ENCODE measurements at places on chromosomes 12 and 14.
A peak's percentile ranks its signal among the peaks of the same experiment; 100 is the strongest.

DNA sequence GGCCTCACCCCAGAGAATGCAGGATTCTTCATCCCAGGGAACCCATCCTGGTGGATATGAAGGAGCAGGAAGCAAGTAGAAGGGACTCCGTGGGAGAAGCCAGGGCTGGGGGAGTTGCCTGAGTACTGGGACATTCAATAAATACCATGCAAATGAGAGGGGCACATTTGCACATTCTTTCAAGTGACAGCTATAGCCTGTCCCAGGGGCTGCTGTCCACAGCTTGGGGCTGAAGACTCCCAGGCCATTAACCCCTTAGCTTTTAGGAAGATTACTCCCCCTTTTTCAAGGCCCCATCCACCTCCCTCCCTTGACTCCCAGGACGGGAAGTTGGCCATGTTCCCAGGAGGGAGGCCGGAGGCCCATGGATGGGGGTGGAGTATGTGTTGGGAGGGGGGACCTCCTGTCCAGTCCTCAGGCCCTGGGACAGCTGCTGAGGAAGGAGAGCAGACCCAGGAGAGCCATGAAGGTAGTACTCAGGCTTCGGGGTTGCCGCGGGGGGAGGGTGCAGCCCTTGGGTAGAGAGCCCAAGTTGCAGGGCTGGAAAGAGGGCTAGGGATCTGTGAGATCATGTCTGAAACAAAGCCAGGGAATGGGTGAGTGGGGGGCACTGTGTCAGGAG, 974 bp upstream of the TNS2 start:
- peak; percentile 74 for DNase-seq

- peak; percentile 80 for DNase-seq
Observed at GRCh38 chr14:23352506-23353432, at the start of gene SLC22A17. Gene SLC22A17 (minus strand): TSS chr14:23352887.

DNA sequence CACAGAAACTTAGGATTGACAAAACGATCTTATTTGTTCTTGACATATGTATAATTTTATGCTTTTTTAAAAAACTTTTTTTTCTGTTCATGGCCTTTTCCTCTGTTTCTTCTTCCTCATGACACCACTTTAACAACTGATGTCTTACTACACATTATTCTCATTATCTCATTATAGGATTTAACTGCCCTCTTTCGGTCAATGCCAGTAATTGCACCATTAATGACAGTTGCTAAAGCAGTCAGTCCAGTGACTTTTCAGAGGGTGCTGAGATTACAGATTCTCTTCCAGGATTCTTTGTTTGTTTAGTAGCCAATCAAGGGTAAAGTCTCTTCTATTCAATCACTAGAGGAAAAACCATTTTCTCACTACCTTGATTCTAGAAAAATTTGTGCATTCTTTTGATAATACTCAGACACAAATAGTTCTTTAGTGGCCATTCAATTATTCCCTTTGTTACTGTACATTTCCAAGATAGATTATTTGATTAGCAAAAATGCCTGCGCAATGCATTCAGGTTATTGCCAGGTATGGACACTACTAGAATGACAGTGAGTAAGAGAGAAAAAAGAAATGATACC, 50.1 kb downstream of the KLRG1 start:
- peak; percentile 26 for DNase-seq

DNA sequence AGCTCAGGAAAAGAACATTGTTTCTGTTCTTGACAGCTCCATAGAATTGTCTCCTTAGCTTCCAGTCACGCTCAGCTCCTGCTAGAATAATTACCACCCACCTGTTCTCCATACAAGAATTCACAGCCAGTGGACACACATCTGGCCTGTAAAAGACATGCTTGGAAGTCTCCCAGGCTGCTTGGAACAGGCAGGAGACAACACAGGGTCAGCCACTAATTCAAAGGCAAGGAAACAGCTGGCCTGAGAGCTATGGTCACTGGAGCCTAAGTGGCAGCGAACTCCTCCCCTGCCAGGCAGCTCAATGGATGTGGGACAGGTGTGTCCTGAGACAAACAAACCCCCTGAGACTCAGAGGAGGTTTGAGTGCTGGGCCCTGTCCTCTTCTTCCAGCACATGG, 22.9 kb upstream of the LTBP2 start:
- no peak for DNase-seq

GRCh38 chr12:71746974-71747611, 7.6 kb upstream of the RAB21 start:
- DNase-seq: peak; percentile 61

GRCh38 chr12:124651516-124652273, 84.3 kb upstream of the NCOR2 start:
- DNase-seq: peak; percentile 20

GRCh38 chr14:91377700-91378652, 39.6 kb downstream of the CCDC88C start:
- DNase-seq: no peak

DNA sequence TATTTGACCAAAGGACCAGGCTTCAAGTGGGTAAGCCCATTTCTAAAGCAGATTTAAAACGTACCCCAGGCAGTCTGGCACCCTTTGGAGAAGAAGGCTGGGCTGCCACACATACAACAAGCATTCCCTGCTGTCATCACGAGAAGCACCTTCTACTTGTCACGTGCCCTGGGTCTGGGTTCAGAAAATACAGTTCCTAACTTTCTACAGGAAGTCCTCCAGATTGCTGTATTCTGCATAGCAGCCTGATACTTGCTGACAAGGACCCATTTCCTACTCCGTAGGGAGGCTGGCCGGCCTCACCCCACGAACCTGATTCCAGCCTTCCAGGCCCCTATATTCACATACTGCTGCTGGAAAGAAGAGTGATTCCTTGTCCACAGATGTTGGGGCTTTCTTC, 7.4 kb downstream of the CLMN start:
- DNase-seq: no peak

- peak; percentile 61 for DNase-seq
Observed at GRCh38 chr14:69151458-69152180, 1.3 kb downstream of the DCAF5 start.

DNA sequence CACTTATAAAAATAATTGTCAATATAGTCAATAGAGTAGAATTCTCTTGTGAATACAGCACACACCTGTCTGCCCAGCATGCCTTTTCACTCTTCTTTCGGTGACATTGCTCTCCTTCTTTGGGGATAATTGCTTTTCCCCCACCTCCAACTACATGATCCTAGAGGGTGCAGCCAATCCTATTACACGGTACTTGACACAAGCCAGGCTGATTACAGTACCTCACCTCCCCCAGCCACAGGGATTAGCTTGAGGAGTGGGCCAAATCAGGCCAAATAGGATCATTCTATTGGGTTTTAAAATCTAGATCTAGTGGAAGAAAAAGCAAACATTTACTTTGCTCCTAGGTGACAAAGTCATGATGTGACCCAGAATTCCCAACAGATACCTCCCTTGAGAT, 16.8 kb upstream of the NFYB start:
- DNase-seq: no peak

DNA sequence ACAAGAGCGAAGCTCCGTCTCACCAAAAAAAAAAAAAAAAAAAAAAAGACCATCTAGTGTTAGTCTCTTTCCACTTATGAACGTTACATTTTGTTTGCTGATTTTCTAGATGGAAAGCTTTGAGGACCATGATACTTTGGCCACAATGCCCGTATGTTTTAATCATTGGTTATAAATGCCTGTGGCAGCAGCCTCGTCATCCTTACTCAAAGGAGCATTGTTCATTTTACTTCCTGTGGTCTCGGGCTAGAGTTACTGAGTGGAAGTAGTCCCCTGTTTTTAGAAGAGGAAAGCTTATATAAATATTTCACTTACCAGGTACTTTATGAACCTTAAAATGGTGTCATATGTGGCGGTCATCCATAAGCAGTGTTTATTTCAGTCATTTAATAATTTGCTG, 359.9 kb downstream of the AEBP2 start:
- no peak for DNase-seq

- DNase-seq: peak; percentile 69
Observed at GRCh38 chr12:113361574-113362370, 3.4 kb downstream of the PLBD2 start.

DNA sequence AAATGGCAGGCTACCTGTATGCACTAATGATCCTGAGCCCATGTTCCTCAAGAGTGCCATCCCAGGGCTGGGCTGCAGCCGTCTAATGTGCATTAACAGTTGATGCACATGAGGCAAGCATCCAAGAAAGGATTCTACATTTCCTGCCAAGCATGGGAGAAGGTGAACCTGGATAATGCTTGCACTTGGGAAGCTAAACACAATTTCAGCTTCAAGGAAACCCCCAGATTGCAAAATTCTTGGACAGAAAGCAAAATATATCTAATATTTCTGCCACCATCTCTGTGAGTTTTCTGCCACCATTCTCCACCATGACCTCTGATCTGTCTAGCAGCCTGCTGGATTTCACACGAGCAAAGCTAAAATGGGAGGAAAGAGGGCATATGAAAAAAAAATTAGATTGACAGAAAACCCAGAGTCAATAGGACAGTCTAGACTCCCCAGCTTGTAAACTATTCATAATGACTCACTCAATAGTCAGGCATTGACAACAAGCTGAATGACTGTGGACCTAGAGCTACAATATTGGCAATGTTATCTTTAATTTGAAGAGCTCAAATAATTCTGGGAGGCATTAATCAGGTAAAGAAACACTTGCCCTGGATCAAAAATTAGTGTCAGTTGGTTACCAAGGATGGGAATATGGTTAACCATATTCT, 91.9 kb upstream of the BCL2L14 start:
- no peak for DNase-seq

- no peak for DNase-seq
Observed at GRCh38 chr12:52680363-52680762, at the start of gene KRT1. Gene KRT1 (minus strand): TSS chr12:52680407. CDS start chr12:52680348, 59 bp downstream.

- DNase-seq: peak; percentile 61
Observed at GRCh38 chr12:128817111-128818015, 6.4 kb downstream of the SLC15A4 start.

- DNase-seq: no peak
Observed at GRCh38 chr14:92531106-92531873, 17.7 kb downstream of the RIN3 start.

DNA sequence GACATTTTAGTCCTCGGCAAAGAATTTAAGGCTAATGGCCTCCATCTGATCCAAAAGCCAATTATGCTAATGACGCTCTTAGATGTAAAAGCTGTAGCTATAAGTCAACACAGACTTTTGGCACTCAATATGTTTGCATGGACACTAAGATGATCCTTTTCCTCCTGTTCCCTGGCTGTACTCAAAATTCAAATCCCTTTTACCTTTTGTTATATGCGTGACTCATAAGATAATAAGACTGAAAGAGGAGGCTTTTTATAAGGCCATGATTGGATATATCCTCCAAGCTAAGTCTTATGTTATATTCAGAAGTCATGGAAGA, 89.8 kb downstream of the PDZRN4 start:
- DNase-seq: no peak

- peak; percentile 98 for DNase-seq
Observed at GRCh38 chr12:47881826-47882427, 22.9 kb downstream of the VDR start.

- DNase-seq: no peak
Observed at GRCh38 chr12:32483499-32483898, 84.1 kb downstream of the FGD4 start.

DNA sequence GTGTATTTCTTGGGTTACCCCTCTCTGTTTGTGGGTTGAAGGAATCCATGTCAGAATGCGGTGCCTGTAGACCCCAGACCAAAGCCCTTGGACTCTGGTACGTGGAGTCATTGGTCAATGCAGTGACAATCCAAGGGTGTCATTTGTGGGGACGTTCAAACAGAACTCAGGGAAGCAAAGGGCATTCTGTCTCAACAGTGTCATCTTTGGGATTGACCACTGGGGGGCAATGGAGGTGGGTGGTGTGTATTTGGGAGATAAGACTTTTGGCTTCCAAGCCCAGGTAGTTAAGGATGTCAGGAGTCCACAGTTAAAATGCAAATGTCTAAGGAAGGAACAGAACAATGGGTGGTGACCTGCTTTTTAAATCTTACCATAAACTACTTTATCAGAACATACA, 54.6 kb upstream of the CCDC175 start:
- no peak for DNase-seq

DNA sequence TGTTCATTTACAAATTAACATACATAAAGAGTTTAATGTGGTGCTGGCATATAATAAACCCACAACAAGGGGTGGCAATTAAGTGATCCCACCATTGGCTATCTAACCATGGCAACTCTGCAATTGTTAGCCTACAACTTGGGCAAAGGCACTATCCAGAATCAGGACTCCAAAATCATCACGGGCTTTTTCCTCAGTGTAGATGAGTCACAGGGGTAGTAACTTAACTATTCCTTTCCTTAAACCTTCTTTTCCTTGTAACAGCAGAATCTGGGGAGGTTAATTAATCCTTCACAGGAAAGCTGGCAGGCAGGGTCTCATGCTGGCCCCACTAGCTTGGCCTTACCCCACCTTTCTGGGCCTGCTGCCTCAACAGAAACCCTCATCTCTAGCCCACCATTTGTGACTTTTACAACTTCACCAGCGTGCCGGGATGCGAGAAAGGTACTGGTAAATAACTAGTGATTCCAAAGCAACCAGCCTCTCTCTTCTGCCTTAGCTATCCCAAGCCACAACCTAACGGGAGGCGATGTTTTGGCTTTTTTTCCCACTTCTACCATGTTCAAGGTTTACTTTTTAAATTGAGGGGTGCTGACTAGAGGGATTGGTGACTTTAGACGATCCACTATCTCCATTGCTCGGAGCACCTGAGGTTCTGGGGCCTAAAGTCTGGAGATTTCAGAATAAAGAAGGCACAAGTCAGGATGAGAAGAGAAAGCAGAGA, 744 bp downstream of the ATP5MC2 start:
- DNase-seq: no peak

DNA sequence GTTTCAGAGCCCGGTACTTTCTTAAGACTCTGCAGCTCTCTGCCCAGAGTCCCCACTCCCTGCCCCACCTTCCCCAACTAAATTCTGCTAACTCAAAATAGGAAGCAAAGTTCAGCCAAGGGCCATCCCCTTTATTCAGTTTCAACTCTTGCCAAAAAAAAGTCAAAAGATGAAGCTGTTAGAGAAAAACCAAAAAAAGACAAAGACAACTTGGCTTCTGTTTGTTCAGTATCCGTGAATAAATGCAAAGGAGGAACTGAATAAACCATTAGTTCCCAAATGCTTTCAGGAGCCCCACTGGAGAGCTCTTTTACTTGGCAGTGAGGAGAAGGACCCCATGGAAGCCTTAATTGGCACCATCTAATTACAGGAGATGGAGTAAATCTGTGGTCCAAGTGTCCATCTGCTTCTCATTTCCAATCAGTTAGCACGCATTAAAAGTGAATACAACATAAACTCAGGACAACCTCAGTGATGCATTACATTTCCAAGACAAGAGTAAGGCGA, 155.4 kb upstream of the GZMB start:
- DNase-seq: no peak

- no peak for DNase-seq
Observed at GRCh38 chr12:130582286-130582685, 133.8 kb downstream of the RIMBP2 start.

- DNase-seq: no peak
Observed at GRCh38 chr14:21108791-21109190, 7.9 kb downstream of the TMEM253 start.

DNA sequence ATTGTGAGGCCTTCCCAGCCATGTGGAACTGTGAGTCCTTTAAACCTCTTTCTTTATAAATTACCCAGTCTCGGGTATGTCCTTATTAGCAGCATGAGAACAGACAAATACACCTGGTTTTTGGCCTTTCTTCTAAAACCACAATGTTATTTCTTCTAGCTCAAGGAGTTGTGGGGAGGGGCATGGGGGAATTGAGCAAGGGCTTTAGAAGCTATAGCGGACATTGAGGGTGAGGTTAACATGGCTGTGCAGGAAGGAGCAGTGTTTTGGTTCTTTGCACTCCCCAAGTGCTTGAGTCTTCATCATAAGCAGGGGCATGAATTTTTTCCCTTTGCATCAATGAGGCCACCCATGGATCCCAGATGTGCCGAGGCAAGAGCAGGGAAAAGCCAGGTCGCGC, 86.8 kb downstream of the SPRING1 start:
- DNase-seq: no peak
